CD4-positive, alpha-beta T cell treated with Interferon gamma for 1 hour (primary cell): ENCODE measurements at places on chromosomes 3 and 15.

- no peak for DNase-seq
Measured at GRCh38 chr15:34362047-34362773, 4.8 kb downstream of the LPCAT4 start.

DNA sequence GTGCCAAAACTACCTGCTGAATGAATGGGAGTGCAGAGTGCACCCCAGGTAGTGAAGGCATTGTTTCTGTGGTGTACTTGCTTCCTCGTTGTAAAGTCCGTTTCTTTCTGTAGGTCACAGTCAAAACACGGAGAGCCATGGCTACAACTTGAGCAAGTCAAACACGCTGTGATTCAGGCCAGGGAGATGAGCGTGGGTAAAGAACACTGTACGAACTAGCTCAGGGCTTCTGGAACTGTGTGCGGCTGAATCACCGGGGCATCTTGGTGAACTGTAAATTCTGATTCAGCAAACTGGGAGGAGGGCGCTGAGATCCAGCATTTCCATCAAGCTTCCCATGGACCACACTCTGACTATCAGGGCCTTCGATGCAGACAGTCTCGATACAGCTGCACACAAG, 5.0 kb upstream of the TNK2 start:
- DNase-seq = no peak

- DNase-seq = no peak
Measured at GRCh38 chr3:81891055-81891895, 129.8 kb upstream of the GBE1 start.

DNA sequence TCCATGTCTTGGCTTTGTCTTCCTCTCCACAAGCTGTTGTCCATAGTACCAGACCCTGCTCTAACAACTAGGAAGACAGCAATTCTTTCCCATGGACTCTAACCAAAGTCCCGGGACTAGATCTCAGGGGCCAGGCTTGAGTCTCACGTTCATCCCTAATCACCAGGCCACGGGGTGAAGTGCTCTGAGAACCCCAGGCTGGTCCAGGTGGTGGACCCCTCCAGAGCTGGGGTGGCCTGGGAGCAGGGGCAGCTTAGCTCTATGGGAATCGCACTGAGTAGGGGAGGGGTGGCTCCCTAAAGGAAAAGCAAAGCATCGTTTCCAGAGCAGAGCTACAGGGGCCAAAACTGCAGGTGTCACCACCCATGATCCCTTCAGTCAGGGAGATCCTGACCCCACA, 150.9 kb downstream of the TPRA1 start:
- DNase-seq = no peak

- DNase-seq = no peak
Measured at GRCh38 chr3:33001889-33002288, 50.4 kb downstream of the CCR4 start.
